Stimulated activated CD4-positive, alpha-beta T cell treated with anti-CD3 and anti-CD28 coated beads, TNF-alpha, amount 100 ng/mL, for 48 hours (primary cell): ENCODE measurements at places on chromosomes 16 and 17.
A peak's percentile ranks its signal among the peaks of the same experiment; 100 is the strongest.

DNA sequence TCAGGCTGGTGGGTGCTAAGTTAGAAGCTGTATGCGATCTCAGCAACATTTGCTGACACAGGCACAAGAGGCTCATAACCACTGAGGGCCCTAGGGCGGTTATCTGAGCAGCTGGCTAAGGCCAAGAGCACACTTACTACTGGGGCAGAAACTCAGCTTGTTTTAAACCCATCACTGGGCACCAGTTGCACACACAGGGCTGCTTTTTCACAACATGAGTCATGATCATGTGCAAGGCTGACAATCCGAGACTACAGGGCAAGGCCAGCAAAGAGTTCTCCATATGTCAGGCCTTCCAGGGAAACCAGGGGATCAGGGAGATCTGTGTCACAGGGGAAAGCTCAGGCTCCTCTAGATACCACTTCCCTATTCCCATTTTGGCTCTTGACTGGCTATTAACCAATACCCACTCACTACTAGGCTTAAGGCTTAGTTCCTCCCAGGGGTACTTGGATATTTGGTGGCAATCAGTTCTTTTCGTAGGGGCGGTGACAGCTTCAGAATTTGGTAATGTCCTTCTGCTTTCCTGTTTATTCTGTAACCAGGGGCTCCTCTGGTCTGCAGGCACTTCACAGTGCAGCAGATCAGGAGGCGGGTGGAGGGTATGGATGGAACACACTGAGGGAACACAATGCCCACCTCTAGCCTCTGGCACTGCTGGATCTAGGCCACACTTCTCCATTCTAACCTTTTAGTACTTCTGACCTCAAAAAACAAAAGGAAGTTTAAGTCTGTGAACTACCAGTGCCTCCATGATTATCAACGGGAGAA is 44.9 kb upstream of the ERN1 start:
- no peak for DNase-seq

- DNase-seq = no peak
Observed at GRCh38 chr17:39868554-39868942, 546 bp downstream of the ZPBP2 start.

GRCh38 chr17:49830605-49831004 is 17.3 kb downstream of the TAC4 start:
- no peak for DNase-seq

DNA sequence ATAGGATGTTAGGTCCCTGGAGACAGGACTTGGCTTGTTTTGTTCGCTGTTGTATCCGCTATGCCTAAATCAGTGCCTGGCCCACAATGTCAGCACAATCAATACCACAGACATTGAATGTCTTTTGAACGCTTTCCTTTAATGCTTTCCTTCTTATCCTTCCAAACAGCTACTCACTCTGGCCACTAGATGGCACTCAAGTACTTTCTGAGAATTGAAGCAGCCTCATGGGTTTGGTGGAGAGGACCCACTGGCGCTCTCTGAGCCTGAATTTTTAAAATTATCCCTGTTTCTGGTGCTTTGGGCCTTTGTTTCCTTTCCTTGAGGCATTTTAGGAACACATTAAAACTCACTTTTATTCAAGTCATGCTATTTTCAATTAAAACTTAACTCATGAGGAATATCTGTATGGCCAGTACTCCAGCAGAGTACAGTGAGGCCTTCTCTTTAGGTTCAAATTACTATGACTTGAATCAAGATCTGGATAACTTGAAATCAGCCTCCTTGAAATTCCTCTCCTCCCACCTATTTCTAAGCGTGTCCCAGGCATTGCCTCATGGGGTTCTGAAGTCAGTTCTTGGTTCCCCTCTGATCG is 3.2 kb upstream of the NLRP1 start:
- DNase-seq = peak; percentile 20

GRCh38 chr17:73118139-73118538 is 25.7 kb upstream of the SLC39A11 start:
- no peak for DNase-seq

DNA sequence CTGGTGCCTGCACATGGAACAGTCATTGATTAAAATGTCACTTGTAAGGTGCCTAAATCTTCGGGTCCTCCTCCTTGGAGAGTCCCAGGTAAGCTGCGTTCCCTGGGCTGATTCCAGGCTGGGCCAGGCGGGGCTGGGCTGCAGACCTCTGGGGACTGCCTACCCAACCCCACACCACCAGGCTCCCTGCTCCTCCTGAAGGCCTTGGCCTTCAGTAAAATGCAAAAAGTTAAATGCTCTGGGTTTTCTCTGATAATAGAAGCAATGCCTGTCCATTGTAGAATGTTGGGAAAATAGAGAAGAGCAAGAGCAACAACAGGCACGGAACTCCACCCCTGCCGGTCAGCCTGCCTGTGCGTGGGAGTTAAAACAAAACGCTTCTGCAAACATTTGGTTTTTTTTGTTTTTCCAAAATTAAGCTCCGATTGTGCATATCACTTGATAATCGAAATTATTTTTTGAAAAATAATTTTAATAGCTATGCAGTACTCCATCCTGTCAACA is 363.9 kb downstream of the SEC14L1 start:
- no peak for DNase-seq

DNA sequence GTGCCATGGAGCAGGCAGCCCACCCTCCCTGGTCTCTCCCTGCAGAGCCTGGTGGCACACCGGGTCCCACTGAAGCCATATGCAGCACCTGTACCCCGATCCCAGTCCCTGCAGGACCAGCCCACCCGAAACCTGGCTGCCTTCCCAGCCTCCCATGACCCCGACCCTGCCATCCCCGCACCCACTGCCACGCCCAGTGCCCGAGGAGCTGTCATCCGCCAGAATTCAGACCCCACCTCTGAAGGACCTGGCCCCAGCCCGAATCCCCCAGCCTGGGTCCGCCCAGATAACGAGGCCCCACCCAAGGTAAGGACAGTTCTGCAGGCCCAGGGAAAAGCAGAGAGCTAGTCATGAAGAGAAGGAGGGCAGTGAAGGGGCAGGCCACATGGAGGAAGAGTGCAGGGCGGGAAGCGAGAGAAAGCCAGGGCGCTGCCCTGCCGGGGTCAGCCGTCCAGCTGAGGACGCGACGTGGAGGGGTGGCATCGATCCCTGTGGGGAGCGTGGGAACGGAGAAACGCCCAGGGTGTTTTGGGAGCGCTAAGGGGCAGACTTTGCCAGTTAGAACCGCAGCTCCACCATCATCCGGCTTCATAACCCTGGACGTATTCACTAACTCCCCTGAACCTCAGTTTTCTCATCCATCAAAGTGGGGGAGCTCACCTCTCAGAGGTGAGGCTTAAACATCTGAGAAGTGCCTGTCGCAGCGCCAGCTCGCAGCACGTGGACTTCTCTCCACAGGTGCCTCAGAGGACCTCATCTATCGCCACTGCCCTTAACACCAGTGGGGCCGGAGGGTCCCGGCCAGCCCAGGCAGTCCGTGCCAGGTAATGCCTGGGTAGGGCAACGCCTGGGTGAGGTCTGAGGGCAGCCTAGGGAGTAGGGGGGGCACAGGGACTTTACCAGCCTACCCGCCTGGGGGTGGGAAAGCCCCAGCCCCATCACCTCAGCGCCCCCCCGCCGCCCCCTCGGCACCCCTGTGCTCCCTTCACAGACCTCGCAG is 7.6 kb upstream of the C17orf107 start:
- no peak for DNase-seq

GRCh38 chr16:89009343-89010209 is 32.6 kb upstream of the CBFA2T3 start:
- DNase-seq = no peak

DNA sequence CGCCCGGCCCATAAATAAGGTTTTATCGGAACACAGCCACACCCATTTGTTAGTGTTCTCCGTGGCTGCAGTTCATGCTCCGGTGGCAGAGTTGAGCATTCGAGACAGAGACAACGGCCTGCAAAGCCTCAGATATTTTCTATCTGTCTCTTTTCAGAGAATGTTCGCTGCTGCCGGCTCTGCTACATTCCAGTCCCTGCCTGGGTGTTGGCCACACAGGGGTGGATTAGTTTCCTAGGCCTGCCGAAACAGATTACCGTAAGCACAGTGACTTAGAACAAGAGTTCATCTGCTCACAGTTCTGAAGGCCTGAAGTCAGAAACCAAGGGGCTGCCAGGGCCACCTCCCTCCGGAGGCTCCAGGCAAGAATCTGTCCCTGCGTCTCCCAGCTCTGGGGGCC is 19.1 kb upstream of the GSG1L start:
- DNase-seq = no peak

- no peak for DNase-seq
Observed at GRCh38 chr17:36546418-36547093, 1.8 kb downstream of the GGNBP2 start.

GRCh38 chr17:44981221-44981968 is 13.3 kb upstream of the C1QL1 start:
- no peak for DNase-seq

- DNase-seq = no peak
Observed at GRCh38 chr17:75808905-75809621, 24.5 kb downstream of the UNK start.

DNA sequence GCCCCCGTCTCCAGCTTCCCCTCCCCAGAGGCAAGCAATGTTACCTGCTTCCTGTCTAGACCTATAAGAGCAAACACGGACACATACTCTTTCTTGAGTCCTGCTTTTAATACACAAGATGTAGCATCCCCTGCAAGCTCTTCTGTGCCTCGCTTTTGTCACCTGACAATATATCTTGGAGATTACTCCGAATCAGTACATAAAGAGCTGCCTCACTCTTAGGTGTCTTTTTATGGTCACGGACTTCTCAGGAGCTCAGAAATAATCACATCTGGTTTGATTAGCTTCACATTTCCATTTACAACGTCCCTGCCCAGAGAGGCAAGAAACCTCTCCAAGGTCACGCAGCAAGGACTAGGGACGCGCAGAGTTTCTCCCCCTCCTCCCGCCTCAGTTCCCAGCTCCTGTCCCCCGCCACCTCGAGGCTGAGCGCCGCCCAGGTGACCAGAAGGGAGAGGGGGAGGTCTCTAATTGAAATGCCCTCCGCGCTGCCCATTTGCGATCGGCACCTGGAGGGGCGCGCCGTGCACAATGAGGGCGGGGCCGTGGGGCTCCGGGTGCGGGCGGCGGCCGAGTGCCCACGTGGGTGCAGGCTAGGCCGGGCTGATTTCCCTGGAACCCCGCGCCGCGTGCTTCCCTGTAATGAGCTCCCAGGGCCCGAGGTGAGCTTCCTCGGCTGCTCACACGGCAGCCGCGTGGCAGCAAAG is 13.8 kb upstream of the SEZ6 start:
- no peak for DNase-seq

GRCh38 chr17:69511250-69511649 is 96.8 kb downstream of the MAP2K6 start:
- DNase-seq = no peak

DNA sequence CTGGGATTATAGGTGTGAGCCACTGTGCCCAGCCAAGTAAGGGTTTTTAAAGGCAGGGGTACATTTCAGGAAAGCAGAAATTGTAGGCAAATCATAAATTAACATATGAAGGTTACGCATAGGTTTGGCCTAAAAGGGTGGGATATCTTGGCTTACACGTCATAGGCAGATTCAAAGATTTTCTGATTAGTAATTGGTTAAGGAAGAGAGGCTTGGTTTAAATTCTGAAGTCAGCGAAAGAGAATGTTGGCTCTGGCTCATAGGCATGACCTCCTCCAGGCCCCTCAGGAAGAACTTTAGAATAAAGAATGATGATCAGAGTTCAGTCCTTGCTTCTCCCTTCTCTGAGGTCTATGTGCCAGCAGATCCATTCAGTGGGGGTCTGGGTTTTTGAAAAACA is 124.8 kb upstream of the RBBP6 start:
- no peak for DNase-seq

- no peak for DNase-seq
Observed at GRCh38 chr16:21274172-21274726, 3.8 kb downstream of the CRYM start.

- DNase-seq = no peak
Observed at GRCh38 chr16:31875928-31876547, 2.4 kb downstream of the ZNF267 start.

DNA sequence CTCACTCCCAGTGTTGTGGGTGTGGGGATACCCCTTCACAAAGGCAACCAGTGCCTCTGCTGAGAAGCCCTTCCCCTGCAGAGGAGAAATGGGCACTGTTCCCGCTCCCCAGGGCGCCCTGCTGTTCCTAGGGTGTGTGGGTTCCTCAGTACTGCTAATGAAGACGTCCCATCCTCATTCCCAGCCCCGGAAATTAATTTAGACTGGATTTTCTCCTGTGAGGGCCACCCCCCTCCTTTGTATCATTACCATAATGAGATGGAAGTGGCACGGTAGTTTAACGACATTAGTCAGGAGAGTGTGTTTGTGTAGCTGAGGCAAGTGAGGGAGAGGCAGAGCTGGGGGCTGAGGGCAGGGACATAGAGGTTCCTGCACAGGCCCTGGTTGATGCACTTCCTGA is 53.2 kb downstream of the PIPOX start:
- no peak for DNase-seq

GRCh38 chr16:50548125-50548908 is at the start of gene NKD1:
NKD1 (plus strand) TSS chr16:50548396; CDS start chr16:50548554, 158 bp downstream.
- DNase-seq = peak; percentile 34

- DNase-seq = no peak
Observed at GRCh38 chr16:50781043-50781442, 39.2 kb downstream of the CYLD start.

- DNase-seq = no peak
Observed at GRCh38 chr16:787978-788398, at the start of gene RPUSD1. RPUSD1 (minus strand) TSS chr16:788381; CDS start chr16:787737, 644 bp downstream.

GRCh38 chr17:52824542-52824941 is 666.0 kb upstream of the CA10 start:
- no peak for DNase-seq

DNA sequence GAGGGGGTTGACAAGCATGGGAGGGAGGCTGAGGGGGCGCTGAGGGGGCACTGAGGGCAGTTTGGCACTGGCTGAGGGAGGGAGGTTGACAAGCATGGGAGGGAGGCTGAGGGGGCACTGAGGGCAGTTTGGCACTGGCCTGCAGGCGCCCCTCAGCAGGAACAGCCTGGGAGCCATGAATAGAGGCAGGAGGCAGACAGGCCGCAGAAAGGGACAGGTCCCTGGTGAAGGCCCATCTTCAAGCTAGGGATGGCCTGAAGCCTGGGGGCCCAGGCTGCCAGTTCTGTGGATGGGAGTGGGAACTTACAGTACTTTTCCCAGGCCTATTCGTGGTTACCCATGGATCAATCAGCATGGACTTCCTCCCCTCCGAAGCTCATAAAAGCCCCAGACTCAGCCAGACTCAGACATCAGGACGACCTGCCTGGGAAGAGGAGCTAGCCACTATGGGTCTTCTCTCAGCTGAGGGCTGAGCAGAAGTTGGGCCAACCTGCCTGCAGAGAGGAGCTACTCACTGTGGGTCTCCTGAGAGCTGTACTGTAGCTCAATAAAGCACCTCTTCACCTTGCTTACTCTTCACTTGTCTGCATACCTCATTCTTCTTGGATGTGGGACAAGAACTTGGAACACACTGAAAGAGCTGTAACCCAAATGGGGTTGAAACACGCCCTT is 72.8 kb upstream of the BRD7 start:
- no peak for DNase-seq
